ENCODE measurements at places on chromosomes 6 and 20.

GRCh38 chr6:157462956-157463742 is 82.2 kb downstream of the ZDHHC14 start:
- no peak for DNase-seq

DNA sequence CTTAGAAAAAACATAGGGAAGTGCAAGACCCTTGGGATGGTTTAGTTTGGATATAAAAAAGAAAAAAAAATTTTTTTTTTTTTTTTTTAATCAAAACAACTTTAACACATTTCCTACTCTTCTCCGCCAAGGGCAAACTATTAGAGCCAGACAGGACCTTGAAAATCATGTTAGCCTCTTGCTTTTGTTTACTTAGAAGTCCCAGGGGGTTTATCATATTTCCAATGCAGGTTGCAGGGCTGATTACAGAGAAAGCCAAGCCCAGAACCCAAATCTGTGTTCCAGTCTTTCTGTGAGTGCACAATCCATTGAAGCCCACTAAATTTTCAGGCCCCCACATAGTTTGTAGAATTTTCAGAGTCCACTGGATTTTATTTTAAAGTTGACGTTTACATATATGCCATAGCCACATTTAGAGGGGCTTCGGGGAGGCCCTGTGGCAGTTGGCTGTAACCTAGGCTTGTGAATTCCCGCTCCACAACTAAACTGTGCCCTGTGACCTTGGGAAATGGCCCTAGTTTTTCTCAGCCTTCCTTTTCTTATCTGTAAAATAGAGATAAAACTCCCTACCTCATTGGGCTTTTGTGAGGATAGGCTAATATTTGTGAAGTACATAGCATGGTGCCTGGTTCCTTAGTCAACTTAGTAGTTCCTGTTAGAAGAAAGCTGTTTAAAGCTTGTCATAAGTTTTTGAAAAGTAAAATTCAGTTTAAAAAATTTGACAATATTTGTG is 55.7 kb downstream of the NCOA7 start:
- no peak for DNase-seq

GRCh38 chr6:89359561-89359960 is 7.0 kb upstream of the UBE2J1 start:
- no peak for DNase-seq

GRCh38 chr20:38179846-38180245 is 14.8 kb upstream of the TGM2 start:
- DNase-seq = peak; percentile 39

GRCh38 chr6:31899882-31900722 is 1.8 kb downstream of the ZBTB12 start:
- DNase-seq = no peak

- peak; percentile 78 for DNase-seq
Observed at GRCh38 chr6:150751296-150751695, 114.2 kb upstream of the MTHFD1L start.

GRCh38 chr6:49052901-49053300 is 410.2 kb downstream of the MMUT start:
- DNase-seq = no peak

- DNase-seq = no peak
Observed at GRCh38 chr6:80940976-80941375, 811.5 kb downstream of the TENT5A start.

GRCh38 chr20:14288341-14289330 is 48.8 kb downstream of the FLRT3 start:
- DNase-seq = peak; percentile 8

GRCh38 chr6:10140136-10140535 is 274.7 kb downstream of the TFAP2A start:
- DNase-seq = no peak

GRCh38 chr6:105587349-105588122 is 184.7 kb upstream of the PREP start:
- peak; percentile 76 for DNase-seq

DNA sequence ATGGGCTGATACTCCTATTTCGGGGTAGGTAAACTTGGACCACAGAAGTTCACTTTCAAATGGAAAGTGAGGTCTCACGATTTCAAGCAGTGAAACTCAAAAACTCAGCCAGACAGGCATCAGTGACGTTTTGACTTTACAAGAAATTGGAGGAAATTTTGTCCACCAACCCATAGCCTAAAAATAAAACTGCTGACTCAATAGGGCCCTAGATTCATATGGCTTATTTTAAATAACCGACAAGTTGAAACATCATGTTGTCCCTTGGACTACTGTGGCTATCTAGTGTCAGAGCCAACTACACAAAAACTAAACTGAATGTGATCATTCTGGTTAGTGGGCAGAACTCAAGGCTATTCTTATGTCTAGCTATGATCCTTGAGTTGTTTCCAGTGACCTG is 486.3 kb downstream of the GRIK2 start:
- no peak for DNase-seq

DNA sequence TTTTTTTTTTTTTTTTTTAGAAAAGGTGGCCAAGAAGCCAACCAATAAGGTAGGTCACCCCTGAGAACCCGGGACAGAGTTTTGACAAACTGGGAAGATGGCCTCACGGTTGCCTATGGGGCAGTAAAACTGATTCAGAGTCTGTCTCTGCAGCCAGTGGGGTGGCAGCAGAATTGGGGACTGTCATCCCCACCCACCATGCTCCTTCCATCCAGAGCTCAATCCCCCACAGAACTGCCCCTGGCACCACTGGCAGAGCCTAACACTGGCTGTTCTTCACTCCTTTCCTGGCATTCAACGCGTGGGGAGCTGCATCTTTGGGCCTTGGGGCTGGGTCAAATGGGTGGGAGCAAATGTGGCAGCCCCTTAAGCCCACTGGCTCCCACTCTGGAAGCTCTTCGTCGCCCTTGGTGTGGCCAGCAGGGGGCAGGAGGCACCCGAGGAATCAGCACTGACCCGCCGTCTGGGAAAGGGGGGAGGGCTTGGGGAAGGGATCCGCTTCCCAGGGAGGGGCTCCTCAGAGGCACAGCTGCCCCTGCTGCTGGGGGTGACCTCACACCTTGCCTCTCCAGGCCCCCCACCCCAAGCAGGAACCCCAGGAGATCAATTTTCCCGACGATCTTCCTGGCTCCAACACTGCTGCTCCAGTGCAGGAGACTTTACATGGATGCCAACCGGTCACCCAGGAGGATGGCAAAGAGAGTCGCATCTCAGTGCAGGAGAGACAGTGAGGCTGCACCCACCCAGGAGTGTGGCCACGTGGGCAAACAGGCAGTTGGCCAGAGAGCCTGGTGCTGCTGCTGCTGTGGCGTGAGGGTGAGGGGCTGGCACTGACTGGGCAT is 10.4 kb downstream of the CD40 start:
- DNase-seq = peak; percentile 24

DNA sequence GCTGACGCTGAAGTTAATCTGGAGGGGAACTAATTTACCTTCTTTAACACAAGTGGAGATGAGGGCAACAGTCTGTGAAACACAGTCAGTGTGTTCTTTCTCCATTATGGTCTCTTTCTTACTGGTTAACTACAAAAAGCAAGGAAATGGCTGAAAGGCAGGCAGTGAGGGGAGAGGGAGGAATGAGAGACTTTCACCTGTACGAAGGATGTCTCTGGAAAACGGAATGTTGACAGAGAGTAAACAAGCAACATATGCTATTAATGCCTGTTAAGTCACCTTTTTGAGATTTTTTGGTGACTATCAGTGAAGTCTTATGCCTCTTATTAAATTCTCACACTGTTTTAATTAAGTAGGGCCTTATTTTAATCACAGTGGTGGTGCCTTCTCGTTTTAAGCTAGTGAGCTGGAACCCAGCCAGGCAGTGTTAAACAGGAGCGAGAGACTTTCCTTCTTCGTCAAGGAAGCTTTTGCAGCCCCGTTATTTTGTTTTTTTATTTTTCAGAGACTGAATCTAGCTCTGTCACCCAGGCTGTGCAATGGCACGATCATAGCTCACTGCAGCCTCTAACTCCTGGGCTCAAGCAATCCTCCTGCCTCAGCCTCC is 165.6 kb downstream of the ATXN1 start:
- no peak for DNase-seq

- DNase-seq = no peak
Observed at GRCh38 chr6:43778131-43778855, 8.3 kb downstream of the VEGFA start.

GRCh38 chr6:15593798-15594197 is 69.0 kb downstream of the DTNBP1 start:
- no peak for DNase-seq

DNA sequence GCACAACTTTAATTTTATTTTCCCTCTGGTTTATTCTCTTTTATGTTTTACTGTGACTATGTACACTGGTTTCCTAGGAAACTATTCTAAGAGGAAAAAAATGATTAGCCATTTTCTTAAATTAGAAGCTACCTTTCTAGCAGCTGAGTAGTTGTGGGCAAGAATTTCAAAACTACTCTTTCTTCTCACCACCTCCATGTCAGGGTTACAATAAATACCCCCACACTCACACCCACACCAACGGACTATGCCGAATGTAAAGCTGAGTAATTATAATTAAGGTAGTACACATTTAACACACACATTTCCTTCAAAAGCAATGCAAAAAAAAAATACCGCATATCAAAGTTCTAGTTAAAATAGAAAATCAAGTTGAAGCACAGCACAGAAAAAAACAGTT is 78.9 kb downstream of the ARHGAP18 start:
- no peak for DNase-seq

GRCh38 chr6:135811644-135812526 is 39.6 kb upstream of the PDE7B start:
- DNase-seq = peak; percentile 68

DNA sequence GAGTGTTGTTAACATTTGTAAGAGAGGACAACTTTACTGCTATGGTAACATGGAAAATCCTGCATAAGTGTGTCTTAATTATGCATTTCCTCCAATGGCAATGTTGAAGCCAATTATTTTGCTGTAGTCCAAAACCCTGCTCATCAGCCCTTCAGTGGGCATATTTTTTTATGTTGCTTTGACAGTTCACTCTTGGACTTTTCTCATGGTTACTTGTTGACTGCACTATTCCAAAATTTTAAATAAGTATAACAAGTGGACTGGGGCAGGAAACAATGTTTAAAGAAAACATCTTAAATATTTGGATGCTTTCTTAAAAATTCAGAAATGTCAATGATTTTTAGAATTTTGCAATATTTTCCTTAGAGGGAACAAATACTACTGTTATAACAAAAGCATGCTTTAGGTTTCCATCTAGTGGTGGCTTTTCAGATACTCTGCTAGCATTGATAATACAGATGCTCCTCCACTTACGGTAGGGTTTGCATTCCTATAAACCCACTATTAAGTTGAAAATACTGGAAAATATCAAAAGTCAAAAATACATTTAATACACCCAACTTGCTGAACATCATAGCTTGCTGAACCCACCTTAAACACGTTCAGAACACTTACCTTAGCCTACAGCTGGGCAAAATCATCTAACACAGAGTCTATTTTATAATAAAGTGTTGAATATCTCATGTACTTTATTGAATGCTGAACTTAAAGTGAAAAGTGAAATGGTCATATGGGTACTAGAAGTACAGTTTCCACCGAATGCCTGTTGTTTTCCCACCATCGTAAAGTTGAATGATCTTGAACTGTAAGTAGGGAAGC is 86.4 kb downstream of the ADGRG6 start:
- DNase-seq = peak; percentile 68

- DNase-seq = no peak
Observed at GRCh38 chr20:11734431-11734830, 183.3 kb upstream of the BTBD3 start.

- peak; percentile 26 for DNase-seq
Observed at GRCh38 chr6:138468320-138469015, 30.8 kb downstream of the NHSL1 start.

DNA sequence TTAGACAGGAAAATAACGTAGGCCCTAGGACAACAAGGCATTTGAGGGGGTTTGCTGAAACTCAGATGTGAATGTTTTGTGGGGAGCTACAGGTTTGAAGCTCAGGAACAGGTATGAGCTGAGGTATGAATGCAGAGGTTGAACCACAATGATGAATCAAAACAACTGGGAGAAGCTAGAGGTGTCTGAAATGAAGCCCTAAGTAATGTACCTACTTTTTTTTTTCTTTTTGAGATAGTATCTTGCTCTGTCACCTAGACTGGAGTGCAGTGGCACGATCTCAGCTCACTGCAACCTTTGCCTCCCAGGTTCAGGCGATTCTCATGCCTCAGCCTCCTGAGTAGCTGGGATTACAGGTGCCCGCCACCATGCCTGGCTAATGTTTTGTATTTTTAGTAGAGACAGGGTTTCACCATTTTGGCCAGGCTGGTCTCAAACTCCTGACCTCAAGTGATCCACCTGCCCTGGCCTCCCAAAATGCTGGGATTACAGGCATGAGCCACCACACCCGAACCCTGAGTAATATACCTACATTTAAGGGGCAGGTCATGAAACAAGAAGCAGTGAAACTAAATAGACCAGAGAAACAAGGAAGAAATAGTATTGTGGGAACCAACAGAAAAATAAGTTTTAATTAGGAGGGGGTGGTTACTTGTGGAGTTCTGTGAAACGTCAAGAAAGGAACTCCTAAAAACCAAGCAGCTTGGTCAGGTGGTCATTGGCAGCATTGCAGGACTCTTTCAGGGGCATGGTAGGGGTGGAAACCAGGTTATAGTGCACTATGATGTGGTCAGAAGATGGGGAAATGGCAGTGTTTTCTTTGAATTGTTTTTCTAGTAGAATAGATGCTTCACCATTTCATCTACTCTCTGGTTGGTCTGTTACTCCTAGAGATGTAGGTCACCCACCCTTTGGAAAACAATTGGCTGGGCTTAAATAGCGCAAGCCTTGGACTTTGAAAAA is 138.1 kb downstream of the CD164 start:
- no peak for DNase-seq

DNA sequence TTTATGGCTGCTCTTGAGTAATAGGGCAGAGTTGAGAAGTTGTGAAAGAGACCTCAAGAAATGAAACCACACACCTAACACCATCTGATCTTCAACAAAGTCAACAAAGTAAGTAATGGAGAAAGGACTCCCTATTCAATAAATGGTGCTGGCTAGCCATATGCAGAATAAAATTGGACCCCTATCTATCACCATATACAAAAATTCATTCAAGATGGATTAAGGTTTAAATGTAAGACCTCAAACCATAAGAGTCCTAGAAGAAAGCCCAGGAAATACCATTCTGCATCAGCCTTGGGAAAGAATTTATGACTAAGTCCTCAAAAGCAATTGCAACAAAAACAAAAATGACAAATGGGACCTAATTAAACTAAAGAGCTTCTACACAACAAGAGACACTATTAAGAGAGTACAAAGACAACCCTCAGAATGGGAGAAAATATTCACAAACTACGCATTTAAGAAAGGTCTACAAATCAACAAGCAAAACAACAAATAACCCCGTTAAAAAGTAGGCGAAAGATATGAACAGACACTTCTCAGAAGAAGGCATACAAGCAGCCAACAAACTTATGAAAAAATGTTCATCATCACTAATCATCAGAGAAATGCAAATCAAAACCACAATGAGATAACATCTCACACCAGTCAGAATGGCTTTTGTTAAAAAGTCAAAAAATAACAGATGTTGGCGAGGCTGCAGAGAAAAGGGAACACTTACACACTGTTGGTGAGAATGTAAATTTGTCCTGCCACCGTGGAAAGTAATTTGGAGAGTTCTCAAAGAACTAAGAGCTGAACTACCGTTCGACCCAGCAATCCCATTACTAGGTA is 4.0 kb downstream of the MAP3K5 start:
- peak; percentile 77 for DNase-seq
